ENCODE measurements at places on chromosomes 5 and 9.

GRCh38 chr5:119332978-119333401 lies 22.8 kb upstream of the TNFAIP8 start:
- DNase-seq, result no peak

- no peak for DNase-seq
Measured at GRCh38 chr5:61679562-61679961, 347.5 kb downstream of the ZSWIM6 start.

DNA sequence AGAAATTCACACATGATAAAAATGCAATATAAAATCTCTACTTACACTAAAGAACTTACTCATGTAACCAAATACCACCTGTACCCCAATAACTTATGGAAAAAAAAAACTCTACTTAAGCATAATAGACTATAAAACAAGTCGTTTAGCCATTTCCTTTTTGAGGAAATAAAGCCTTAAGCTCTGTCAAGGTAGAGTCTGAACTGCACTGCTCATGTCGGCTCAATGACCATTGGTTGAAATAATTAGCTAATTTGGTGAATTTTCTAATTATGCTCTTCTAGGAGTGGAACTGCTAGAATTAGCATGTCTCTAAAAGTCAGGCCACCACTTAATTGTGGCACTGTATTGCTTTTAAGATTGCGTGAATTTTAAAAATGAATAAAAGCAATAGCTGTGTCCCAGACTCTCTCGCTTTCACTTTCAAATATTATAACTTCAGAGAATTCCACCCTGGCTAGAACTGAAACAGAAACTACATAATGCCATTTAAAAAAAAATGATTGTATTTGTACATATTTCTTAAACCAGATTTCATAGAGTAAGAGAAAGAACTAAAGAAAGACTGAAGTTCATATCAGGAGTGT lies 113.0 kb upstream of the PCA3 start:
- DNase-seq, result no peak

DNA sequence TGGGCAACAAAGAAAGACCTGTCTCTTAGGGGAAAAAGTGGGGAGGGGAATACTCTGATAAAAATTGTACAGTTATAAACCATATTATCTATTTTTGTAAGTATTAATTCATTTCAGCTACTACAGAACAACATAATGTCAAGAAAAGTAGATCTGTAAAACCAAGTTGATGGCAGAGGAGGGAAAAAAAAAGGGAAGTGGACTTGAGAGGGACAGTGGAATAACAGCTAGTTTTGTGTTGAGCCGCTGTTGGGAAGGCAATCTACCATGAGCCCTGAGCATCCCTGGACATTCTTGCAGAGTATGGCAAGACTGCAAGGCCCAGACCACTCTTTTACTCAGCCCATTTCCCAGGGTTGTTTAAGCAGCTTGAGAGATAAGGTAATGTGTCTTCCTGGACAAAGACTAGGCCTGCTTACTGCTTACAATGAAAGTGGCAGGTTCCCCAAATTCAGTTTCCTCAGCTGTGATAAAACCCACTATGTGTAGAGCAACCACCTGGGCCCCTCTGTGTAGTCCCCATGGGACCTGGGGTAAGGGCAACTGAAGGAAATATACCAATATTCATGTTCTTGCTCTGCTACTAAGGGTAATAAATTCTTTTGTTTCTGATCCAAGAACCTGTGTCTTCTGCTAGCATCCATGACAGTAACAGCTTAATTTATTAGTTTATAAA lies 25.0 kb downstream of the CEP120 start:
- no peak for DNase-seq

- no peak for DNase-seq
Measured at GRCh38 chr9:69768101-69768500, 8.3 kb upstream of the PTAR1 start.

GRCh38 chr9:18379073-18379811 lies 94.7 kb upstream of the ADAMTSL1 start:
- no peak for DNase-seq

- no peak for DNase-seq
Measured at GRCh38 chr9:127096208-127096607, 26.2 kb downstream of the ANGPTL2 start.

GRCh38 chr5:129905473-129906176 lies 1.4 kb downstream of the CHSY3 start:
- DNase-seq, result no peak

DNA sequence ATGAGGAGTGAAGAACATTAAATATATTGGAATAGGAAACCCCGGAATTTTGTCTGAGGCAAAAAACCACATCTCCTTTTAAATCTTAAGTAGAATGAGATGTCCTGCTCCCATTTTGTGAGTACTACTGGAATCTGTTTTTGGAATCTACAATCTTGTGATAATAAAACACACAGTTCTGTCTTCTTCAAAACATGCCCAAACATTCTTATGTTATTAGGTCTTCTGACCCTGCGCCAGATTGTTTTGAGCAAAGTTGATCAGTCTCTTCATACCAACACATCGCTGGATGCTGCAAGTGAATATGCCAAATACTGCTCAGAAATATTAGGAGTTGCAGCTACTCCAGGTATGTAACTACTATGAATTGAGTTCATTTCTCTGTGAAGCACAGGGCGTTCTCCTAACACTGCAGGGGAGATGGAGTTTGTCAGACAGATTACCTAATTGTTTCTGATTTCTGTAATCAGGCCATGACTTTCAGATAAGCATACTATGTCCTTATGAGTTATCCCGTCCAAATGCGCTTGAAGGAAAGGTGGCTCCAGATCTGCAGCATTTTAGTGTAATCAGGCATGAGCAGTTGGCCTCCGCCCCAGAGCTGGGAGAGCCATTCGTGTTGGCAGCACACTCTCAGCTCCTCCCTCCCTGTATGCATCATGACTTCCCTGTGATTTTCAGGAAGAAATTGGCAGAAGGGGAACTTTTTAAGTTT lies 88.0 kb downstream of the NLN start:
- DNase-seq, result no peak

- no peak for DNase-seq
Measured at GRCh38 chr9:19387317-19387716, 7.3 kb upstream of the RPS6 start.

DNA sequence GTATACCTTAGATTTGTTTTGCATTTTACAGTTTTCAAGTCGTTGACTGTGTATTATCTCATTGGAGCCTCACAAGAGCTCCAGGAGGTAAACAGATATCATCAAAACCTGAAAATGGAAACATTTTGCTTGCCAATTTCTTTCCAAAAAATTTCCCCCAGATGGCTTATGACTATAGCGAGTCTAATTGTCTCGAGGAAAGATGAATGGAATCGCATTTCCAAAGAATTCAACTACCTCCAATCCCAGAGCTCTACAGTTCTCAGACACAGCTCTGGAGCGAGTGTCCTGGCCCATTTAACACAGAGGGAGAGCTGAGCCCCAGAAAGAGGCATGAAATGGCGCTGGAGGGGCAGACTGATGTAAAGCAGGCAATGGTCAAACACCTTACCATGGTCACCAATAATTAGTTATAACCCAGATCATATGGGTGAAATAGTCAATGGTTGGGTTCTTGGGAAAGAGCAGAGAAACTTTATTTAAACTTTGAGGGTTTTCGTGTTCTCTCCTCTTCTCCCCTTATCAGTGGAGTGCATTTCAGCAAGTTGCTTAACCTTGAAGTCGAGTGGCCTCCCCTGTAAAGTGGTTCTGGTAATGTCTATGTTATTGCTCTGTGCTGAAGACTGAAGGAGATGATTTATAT lies 168.2 kb downstream of the ZDHHC21 start:
- no peak for DNase-seq

DNA sequence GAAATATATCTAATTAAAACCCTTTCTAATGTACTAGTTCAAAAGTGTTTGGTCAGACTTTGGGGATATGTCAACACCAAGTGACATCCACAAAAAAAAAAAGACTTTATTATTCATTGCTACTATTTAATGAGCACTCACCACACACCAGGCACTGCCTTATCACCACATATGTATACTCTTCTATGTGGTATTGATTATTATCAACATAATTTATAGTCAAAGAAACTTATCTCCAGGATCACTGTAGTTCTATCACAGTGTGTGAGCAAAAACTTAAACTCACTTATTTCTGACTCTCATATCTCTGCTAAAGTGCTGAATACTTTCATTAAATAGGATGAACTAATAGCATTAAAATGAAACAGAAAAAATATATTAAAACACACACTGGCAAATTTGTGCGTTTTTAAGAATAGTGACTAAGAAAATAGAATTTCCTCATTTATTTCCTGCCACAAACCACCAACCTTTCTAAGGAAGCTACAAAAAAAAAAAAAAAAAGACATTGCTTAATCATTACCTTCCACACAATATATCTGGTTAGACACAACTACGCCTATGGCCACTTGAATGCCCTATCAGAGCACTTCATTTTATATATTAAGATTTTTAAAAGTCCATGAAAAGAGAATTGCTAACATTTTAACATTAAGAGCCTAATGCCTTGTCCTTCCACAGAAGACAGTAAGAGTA lies 12.8 kb downstream of the SLCO4C1 start:
- no peak for DNase-seq

- DNase-seq, result no peak
Measured at GRCh38 chr5:9156282-9156681, 389.6 kb downstream of the SEMA5A start.

DNA sequence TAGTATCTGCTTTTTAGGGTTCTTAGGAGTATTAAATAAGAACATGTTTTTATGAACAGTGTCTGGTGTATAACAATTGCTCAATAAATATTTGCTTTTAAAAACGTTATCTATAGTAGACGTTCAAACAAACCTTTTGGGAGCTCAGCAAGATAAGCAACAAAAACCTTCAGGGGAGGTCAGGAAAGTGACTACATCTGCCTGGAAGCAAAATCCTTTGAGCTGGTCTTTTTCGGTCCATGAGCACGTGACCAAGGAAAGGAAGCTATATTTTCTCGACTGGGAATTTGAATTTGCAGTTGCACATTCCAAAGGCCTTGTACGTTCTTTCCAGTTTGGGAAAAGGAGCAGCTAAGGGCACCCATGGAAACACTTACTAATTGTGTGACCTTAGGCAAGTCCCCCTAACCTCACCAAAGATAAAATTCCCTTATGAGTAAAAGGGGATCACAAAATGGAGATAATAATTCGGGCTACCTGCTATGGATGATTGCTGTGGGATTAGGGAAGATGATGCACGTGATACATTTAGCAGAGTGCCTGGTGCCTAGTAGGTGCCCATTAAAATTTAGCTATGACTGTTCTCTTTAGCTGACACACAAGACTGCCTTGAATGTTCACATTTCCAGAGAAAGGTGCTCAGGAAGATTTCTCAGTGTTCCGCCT lies 45.4 kb downstream of the PTTG1 start:
- DNase-seq, result no peak

GRCh38 chr5:149414405-149415065 lies 35.4 kb upstream of the IL17B start:
- DNase-seq, result no peak

GRCh38 chr5:90861843-90862586 lies 303.4 kb downstream of the ADGRV1 start:
- no peak for DNase-seq

DNA sequence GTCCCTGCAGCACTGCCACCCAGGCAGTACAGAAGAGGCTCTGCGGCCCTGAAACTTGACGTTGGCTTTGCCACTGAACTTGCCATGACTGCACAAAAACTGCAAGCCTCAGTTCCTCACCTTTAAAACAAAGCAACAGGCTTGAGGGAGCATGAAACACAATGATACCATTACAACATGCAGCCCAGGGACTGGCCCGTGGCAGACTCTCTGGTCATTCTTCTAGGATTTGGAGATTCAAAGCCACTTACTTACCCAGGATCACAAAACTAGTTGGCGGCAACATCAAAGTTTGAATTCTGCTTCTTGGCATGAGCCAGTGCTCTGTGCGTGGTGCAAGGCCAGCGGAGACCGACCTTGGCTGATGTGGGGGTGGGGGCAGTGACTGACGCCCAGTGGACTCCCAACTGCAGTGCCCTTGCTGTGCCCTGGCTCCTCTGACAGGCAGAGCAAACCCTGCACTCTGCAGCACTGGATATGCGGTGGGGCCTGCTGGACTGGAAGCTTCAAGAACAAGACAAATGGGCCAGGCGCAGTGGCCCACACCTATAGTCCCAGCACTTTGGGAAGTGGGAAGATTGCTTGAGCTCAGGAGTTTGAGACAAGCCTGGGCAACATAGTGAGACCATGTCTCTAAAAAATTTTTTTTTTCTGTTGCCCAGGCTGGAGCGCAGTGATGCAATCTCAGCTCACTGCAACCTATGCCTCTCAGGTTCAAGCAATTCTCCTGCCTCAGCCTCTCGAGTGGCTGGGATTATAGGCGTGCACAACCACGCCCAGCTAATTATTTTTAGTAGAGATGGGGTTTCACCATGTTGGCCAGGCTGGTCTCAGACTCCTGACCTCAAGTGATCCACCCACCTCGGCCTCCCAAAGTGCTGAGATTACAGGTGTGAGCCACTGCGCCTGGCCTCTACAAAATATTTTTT lies 18.9 kb downstream of the SQSTM1 start:
- no peak for DNase-seq

DNA sequence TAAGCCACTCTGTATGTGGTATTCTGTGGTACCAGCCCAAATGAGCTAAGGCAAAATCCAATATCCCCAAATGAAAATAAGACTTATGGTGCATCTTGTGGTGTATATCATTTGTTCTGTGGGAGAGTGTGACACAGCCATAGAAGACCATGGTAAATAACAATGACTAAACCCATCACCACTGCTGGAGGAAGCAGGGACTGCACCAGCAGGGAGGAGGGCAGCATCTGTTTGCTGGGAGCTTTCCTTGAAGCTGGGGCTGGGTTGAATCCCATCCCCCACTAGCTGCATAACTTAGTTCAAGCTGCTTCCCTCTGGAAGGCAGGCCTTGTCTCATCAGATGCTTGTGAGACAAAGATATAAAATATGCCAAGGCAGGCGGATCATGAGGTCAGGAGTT lies 14.2 kb downstream of the GADD45G start:
- DNase-seq, result no peak

DNA sequence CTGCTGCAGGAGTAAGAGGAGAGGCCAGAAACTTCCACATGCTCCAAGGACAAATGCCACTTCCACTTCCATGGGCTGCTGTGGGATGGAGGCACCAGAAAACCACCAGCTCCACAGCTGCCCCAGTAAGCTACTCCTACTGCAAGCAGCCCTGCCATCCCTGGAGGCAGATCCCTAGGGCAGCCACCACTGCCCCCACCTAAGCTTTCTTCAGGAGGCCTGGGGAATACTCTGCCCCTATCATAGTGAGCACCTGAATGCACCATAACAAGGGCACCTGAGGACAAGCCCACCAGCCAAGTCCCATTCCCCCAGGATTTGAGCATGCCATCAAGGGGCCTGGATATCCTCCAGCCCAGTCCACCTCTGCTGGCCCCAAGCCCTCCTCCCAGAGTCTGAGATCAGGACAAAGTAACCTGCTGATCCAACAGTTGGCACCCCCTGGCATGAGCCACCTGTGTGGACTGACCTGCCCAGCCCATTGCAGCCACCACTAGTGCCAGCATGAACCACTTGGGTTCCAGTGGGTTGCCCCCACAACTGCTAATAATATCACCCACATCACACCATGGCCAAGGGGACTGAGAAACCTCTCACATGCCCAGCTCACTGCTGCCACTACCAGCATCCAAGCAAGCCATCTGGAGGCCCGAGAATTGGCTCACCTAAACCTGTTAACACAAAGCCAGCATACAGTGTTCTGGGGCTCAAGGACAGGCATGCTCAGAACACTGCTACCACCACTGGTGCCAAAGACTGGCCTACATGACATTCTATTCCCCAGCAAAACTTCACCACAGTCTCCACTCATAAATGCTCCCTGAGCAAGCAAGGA lies 480.1 kb downstream of the CDH12 start:
- DNase-seq, result no peak

GRCh38 chr5:120882038-120882775 lies 418.1 kb downstream of the PRR16 start:
- DNase-seq, result no peak

Measured in stimulated activated CD8-positive, alpha-beta memory T cell treated with anti-CD3 and anti-CD28 coated beads, Interleukin-7, amount 100 ng/mL, for 1 hour (primary cell).